ENCODE measurements at places on chromosomes 5 and 9.

DNA sequence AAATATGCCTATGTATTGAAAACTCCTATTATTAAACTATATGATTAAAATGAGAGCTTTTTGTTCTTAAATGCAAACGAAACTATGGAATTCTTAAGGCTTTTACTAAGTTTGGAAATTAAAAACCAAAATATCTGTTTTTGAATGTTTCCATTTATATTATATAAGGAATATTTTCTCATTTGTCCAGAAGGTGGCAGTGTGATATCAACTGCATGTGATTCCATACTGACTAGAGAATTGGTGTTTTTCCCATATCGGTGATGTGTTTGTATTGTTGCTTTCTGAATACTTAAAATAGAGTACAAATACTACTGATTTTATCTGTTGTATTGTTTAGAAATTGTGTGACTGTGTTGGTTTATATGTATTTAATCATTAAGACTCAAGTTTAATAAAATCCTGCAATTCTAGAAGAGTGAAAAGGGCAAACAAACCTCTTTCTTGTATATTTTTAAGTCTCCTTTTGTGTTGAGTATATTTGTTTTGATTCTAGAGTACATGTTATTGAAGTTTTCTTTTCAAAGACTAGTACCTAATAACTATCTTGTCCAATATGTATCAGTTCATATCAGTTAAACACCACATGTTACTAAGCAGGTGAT, 320.8 kb downstream of the CCDC171 start:
- no peak for DNase-seq

- DNase-seq: no peak
Observed at GRCh38 chr5:62342476-62342837, 36.5 kb downstream of the KIF2A start.

DNA sequence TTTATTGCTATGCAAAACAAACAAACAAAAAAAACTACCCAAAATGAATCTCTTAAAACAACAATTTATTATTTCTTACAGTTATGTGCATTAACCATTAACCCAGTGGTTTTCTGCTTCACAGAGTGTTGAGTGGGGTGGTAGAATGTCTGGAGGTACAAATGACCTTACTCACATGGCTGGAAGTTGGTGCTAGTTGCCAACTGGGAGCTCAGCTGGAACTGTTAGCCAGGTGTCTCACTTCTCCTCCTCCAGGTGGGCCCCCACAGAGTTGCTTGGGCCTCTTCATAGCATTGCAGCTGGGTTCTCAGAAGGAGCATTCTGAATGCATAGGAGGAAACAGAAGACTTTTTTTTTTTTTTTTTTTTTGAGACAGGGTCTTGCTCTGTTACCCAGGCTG, 10.5 kb upstream of the B4GALT1 start:
- DNase-seq: no peak

DNA sequence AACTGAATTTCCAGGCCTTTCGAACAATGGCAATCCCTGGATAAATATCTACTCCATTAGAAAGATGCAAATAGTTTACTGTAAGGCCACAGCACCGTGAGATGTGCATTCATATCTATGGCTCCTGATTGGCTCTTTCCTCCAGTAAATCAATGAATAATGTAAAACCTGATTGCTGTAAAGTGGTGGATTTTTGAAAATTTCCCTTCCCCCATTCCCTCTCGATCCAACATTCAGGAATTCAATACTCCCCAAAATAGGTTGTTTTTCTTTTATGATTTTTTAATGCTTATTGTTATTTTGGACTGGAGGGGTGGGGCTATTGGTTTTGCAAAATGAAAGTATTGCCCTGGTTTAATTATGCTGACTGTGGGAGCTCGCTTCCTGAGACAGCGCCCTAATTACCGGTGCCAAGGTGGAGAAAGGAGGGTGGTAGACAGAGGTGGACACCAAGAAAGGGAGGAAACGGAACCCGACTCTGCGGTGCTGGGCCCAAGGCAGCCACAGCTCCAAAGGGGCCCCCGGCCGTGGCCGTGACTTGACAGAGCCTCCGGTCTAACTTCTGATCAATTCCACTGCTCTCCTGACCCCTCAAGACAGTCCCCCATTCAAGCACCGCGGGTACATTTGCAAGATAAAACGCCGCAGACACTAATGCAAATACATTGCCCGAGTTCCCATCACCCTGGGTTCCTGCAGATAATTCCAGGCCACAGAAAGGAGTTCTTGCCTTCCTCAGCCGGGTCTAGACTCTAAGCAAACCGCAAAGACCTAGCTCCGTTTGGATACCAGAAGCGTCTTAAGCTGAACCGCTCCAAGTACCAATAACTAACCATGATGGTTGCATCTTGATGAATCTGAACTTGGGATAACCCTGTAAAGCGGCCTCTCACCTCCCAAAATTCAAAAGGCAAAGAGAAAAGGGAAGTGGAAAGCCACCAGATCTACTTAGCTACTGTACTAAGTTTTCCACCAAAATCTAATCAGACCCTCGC, 211.2 kb downstream of the MEF2C start:
- DNase-seq: no peak

DNA sequence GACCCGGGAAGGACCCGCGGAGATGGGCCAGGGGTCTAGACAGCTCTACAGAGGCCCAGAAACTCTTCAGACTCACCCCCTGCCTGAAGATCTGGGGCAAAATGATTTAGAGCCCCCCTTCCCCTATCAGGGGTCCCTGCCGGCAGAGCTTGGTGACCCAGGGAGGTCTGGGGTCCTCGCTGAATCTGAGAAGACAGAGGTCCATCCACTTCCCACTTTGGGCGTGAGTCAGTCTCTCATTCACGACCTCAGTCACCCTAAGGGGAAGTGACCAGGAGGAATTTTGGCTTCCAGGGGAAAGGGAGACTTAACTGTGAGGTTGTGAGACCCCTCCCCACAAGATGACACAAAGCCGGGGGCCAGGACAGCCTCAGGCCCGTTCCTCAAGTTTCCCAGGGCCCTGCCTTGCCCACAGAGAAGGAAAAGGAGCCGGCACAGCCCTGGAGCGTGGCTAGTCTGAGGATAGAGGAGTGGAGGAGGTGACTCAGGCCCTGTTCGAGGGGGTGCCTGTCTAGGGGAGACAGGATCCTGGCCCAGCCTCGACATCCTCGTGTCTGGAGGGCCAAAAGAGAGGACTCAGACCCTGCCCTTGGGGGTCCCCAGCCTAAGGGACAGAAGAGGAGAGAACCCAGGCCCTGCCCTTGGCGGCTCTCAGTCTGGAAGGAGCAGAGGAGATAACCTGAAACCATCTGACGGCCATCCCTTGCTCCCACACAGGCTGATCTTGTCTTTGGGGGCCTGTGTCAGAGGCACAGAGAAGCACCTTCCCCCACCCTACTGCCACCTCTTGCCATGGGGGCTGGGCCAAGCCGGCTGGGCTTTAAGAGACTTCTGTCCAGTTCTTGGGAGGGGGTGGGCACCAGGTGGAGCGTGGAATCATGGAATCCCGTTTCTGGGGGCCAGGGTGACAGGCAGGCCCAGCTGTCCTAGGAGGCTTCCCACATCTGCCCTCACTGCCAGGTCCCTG, 889 bp downstream of the PDLIM4 start:
- no peak for DNase-seq

- no peak for DNase-seq
Observed at GRCh38 chr5:31630931-31631330, 8.0 kb upstream of the PDZD2 start.

DNA sequence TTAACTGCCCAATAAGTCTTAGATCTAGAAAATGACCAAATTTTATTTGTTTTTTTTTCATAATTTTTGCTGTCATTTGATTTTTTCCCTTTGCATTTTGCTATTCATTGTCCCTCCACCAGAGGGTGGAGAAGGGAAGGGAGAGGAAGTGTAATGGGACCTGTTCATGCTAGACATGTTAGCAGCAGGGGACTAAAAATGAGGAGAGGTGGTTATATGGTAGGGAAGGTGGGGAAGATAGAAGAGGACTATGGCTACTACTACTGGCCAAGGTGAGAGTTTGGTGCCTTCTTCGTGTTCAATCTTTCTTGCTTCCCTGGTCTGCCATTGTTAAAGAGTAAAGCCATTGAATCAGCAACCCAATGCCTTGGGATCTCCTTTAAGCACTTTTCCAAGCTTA, 6.4 kb downstream of the GRIA1 start:
- no peak for DNase-seq

DNA sequence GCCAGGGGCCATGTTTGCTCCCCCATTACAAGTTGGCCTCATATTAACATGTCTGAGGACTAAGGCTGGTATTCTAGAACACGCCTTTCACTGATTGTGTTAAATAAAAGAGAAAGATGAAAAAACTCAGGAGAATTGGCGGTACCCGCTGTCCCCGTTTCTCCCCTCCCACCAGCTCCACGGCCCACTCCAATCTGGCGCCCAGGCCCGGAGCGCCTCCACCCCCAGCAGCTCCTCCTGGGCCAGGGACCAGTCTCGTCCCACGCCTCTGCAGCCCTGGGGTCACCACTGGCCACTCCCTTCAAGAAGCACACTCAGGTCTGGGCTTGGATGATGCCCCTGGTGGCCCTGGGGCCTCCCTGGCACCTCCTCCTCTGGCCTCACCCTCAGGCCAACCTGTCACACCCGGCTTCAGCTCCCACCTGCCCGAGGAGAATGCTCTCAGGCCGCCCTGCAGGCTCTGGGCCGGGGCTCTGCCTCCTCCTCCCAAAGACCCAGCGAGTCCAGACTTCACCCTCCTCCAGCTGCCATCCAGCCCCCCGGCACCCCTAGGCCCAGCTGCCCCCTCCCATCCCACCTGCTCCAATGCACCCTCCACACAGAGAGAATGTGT, 133.0 kb upstream of the PPP1R26 start:
- no peak for DNase-seq

GRCh38 chr5:109027983-109028607, 280.4 kb downstream of the FER start:
- no peak for DNase-seq

DNA sequence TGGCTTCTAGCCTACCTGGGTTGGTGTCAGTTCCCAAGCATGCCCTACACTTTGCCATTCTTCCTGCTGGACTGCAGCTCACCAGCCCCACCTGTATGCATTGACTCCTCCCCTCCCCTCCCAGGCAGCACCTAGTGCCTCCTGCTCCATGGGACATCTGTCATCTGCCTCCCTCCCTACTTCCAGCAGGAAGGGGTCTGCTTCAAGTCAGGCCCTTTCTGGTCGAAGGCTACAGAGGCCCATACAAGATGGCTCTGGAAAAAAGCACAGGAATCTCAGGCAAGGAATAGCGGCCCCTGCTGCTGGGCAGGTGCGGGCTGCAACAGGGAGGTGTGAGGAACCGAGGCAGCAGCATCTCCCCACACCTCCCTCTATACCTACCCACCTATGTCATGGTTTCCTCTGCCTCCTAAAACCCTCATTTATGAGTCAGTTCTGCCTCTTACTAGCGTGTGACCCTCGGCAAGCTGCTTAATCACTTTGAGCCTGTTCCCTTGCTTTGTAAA, 19.7 kb downstream of the WWC1 start:
- DNase-seq: no peak

DNA sequence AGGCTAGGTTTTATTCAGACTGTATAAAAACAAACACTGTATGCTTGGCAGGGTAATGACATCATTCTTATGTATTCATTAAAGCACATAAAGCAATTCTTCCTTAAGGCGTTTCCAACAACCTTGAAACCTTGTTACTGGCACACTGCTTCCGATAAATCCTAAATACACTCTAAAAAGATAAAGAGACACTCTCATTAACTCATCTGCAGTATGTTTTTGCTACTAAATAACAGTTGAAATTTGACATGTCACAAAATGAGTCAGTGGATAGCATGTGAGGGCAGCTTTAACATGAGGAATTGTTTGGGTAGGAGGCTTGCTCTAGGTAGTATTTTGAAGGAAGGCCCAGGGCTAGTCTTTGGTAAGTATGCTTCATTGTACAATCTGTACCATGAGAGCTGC, 13.7 kb downstream of the YIPF5 start:
- no peak for DNase-seq

DNA sequence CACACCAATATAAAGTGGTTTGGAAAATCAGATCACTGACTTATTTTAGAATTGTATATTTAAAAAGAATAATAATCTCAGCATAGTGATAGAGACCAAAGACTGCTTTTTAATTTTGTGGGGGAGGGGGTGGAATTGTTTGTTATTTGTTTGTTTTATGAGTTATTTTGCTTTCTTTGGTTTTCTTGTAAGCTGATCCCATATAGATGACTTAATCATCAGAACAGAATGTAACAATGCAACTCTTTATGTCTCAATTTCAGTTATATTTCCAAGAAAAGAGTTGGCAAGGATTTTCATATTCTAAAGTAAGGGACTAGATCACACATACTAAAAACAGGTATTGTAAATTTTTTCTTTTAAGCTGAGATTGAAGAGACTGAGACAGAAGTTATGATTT, 984.9 kb downstream of the TLE4 start:
- DNase-seq: no peak

DNA sequence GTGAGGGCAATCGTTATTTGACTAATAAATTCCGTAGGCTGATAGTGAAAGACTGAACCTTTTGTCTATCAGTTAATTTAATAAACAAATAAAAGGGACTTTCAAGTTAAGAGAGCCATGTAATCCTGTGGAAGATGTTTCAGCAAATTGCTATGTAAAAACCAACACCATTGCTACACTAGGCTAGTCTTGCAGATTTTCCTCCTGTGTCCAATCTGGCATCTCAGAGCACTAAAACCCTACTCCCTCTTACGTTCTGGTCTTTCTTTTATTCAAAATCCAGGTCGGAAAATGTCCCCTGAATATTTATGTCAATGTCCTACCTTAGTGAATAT, 478.8 kb upstream of the TNC start:
- DNase-seq: no peak

GRCh38 chr9:74322661-74323314, 174.3 kb upstream of the RORB start:
- DNase-seq: no peak

DNA sequence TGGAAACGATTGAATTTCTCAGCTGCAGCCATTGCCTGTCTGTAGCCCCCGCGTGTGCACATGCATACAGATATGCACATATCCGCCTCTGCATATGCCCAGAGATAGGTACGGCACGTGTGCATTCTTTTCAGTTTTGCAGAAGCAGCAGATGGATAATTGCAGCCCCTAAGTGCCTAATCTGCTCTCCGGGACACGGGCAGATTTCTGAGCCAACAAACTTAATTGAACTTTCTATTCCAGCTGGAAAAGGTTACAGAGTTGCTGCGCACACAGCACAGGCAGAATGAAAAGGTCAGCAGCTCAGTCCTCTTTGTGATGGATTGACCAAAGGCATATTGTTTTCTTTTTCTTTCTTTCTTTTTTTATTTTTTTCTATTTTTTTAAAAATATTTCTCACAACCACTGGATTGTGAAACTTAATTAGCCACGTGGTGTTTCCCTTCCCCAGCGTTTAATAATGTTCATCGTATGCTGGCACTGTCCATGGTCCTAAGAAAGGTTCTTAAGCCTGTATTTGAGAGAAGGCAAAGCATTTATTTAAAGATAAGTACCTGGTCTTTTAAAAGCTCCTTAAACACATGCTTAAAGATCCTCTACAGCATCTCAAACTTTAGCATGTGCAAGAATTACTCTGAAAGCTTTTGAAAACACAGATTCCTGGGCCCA, 270.2 kb upstream of the BRINP1 start:
- no peak for DNase-seq

- no peak for DNase-seq
Observed at GRCh38 chr5:176359658-176360057, 1.9 kb downstream of the KIAA1191 start.
